ENCODE measurements at places on chromosomes 11 and 22.
A peak's percentile ranks its signal among the peaks of the same experiment; 100 is the strongest.

DNA sequence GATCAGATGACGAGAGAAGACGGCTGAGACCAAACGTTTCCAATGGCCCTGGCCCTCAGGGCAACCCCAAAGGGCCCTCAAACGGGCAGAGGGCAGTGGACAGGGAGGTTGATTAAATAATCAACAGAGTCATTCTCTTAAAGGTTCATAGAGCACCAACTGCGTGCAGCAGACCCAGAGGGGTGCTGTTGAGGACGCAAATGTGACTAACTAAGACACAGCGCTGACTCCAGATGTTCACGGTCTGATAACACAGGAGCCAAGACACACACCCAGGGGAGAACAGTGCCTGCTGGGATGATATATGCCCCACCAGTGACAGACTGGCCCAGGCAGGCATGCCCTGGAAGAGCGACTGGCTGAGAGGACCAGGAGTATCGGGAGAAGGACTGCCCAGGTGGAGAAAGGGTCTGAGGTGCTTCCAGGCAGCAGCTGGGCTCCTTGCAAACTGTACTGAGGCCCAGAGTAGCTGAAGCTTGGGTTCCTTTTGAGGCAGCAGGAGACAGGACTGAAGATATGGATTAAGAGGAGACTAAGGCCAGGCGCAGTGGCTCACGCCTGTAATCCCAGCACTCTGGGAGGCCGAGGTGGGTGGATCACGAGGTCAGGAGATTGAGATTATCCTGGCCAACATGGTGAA, 7.7 kb downstream of the VWCE start:
- DNase-seq, result no peak

DNA sequence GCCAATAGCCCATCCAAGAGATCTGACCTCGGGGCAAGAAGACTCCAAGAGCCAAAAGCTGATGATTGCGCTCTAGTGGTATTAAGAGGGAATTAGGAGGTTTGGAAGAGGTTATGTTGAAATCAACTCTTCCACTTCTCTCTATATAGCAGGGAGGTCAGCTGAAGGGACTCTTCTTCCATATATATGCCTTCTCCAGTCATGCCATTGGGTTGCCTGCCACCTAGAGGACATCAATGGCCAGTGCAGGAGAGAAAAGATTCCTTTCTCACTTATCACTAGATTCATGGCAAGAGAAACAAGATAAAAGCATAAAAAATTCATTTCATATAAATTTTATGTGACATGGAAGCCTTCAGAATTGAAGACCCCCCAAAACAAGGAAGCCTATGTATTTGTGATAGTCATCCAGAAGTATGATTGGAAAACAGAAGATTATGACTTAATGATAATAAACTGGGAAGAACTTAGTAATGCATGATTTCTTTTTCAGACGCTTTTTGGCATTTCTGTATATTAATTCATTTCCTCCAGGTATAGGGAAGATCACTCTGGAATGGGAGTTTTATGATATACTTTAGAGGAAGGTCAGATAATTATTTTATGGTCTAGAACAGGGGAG, 435.1 kb upstream of the DDI1 start:
- DNase-seq, result no peak

DNA sequence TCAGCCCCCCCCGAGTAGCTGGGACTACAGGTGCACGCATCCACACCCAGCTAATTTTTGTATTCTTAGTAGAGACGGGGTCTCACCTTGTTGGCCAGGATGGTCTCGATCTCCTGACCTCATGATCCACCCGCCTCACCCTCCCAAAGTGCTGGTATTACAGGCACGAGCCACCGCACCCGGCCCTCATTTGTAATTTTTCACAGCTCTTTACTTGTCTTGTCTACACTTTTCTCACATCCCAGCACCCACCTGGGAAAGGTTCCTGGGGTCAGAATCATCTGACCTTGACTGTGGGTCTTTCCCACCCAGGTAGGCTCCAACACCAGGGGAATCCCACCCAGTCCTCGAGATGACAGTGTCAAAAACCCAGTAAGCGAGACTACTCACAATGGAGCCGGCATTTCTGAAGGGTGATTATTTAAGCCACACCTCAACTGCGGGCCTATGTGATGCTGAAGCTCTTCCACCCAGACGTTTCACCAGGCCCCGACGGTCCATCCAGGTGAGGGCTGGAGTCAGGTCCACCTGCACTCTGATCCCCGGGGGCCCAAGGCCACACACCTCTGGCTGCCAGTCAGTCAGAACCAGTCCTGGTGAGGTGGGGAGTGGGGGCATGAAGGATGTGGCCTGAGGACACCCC, 23.4 kb downstream of the CELSR1 start:
- DNase-seq, result no peak

- DNase-seq, result no peak
Measured at GRCh38 chr11:102494216-102494615, 36.3 kb downstream of the MMP7 start.

DNA sequence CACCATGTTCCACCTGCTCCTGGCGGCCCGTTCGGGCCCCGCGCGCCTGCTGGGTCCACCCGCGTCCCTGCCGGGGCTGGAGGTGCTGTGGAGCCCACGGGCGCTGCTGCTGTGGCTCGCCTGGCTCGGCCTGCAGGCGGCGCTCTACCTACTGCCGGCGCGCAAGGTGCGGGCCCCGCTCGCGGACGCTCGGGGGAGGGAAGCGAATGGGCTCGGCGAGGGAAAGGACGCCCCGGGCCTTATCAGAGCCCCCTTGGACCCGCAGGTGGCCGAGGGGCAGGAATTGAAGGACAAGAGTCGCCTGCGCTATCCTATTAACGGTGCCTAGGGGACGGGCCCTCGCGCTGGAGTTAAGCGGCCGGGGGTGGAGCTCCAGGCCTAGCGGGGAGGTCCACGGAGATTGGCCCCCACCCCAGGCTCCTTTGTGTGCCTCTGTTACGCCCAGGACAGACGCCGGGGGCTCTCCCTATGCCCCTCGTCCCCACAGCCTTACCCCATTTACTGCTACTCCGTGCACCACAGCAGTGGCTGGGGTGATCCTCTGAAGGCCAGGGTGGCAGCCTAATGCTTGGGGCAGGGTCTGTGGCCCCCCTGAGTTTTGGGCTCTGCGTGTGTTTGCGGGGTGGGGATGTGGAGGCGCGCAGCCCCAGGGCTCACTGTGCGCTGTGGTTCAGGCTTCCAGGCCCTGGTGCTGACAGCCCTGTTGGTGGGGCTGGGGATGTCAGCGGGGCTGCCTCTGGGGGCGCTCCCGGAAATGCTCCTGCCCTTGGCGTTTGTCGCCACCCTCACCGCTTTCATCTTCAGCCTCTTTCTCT, 1.1 kb downstream of the TM7SF2 start:
- peak; percentile 86 for DNase-seq

- DNase-seq, result no peak
Measured at GRCh38 chr22:24485608-24486007, 9.5 kb upstream of the UPB1 start.

DNA sequence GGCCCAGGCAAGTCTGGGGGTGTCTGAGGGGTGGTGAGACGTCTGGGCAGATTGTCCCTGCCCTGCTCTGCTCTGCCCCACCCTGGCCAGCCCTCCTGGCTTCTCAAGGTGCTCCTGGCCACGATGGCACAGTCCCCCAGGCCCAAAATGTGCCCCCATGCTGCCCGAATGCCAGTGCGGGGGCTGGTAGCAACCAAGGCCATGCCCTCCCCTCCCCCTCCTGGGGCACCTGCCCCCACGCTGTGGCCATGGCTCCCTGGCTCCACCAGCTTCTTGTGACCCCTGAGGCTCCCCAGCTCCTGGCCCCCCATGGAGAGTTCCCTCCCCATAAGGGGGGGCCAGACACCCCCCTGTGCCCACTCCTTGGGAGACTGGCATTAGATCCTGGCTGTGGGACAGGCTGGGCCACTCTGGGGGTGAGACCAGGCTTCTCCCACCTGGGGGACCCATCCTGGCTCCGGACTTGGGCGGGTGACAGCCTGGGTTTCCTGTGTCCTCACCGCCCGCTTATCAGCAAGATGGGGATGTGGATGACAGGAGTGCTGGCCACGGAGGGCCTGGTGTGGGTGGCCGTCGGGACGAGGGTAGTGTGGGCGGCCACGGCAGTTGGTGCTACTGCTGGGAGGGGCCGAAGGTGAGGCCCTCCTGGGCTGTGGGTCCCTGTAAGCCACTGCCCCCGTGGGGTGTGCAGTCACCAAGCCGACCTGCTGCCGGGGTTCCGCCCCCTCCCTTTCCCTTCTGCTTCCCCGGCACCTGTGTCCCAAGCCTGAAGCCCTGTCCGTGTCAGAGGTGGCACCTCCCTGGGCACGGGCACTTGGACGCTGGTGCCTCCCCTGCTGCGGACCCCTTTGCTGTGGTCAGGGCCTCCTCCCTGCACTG, 15.9 kb upstream of the MUC6 start:
- no peak for DNase-seq

DNA sequence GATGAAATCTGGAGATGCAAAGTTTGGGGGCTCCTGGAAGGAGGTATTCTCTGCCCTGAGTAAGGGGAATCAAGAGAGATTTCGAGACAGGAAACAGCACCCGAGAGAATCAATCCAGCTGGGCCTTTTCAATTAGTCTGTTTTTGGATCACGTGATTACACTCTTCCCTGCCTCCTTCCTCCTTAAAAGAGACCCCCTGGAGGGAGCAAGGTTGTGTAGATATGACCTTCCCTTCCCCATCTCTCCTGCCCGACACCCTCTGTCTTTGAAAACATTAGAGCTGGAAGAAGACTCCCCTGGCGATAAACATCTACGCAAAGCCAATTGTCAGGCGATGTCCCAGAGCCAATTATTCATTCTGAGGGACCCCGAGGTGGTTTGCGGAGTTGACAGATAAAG, 407.9 kb downstream of the MIAT start:
- DNase-seq, result no peak
